ENCODE measurements at places on chromosomes 2 and 18. TPM values are rescaled to one million over a fixed set of nuclear protein-coding genes. Genes with fewer than 3 reads are reported as not detected.

Gene CDK5R2
- not detected for total RNA-seq

Gene CCDC150
- total RNA-seq = 3.7 TPM

Gene NT5C1B
- not detected for total RNA-seq

Gene TIGD1
- 3.2 TPM for total RNA-seq

Gene DARS1
- 143 TPM for total RNA-seq

Gene SLC5A7
- not detected for total RNA-seq

Gene ABCG5
- not detected for total RNA-seq

Gene GPR75
- total RNA-seq = 1.0 TPM

Gene GKN1
- total RNA-seq = not detected

Gene TGFA
- total RNA-seq = 8.1 TPM

Gene VWC2L
- not detected for total RNA-seq

Gene IKZF2
- 8.3 TPM for total RNA-seq

Gene SIGLEC15
- 8.6 TPM for total RNA-seq

Gene ABCG8
- not detected for total RNA-seq

Gene FBXO36
- 2.5 TPM for total RNA-seq

Gene CRYGC
- total RNA-seq = not detected

Gene UGT1A7
- not detected for total RNA-seq

Gene LTBP1
- 9.2 TPM for total RNA-seq

Gene LOXHD1
- not detected for total RNA-seq

Gene NYAP2
- total RNA-seq = 2.3 TPM

Gene SMYD1
- not detected for total RNA-seq

Gene FAM237A
- total RNA-seq = not detected

Gene GALNT13
- total RNA-seq = 0.05 TPM

Gene METTL4
- 7.9 TPM for total RNA-seq

Gene GKN2
- not detected for total RNA-seq

Gene C2orf80
- total RNA-seq = not detected

Gene ASXL3
- not detected for total RNA-seq

Gene SP140
- total RNA-seq = 2.0 TPM

Gene SERPINB4
- total RNA-seq = 0.05 TPM

Gene TIA1
- 52.4 TPM for total RNA-seq

Gene ACTG2
- 0.89 TPM for total RNA-seq

Gene SPRED2
- total RNA-seq = 11.6 TPM

Gene DCDC2C
- total RNA-seq = not detected

Gene PDCD1
- total RNA-seq = not detected

Gene CFAP221
- not detected for total RNA-seq

Gene MSTN
- 1.2 TPM for total RNA-seq

Gene GAREM2
- total RNA-seq = not detected

Gene RGPD8
- total RNA-seq = 1.4 TPM

Gene MAP2
- total RNA-seq = 4.0 TPM

Gene LRPPRC
- 46.7 TPM for total RNA-seq

Gene MRPL30
- total RNA-seq = 39.5 TPM

Gene CPLX4
- not detected for total RNA-seq

Gene ACTR2
- 49.7 TPM for total RNA-seq

Measured in M059J (cell line).